ENCODE measurements at places on chromosomes 2 and 18.

DNA sequence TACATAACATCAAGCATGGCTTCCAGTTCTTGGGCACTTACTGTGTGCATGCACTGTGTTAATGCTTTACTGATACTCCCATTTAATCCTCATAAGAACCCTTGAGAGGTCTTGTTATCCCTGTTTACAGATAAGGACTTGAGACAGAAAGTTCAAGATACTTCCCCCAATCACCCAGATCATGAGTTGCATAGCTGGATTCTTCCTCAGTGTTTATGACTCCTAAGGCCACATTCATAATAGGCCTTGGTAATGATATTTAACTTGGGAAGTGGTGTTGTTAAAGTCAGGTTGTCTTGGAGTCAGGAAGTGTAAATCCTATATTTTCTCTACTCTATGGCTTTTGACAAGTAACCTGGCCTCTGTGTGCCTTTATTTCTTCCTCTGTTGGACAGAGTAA lies 22.7 kb downstream of the NOSTRIN start:
- no peak for DNase-seq

- DNase-seq = no peak
These were observed 110.6 kb upstream of the SIX2 start for GRCh38 chr2:45119855-45120254.

DNA sequence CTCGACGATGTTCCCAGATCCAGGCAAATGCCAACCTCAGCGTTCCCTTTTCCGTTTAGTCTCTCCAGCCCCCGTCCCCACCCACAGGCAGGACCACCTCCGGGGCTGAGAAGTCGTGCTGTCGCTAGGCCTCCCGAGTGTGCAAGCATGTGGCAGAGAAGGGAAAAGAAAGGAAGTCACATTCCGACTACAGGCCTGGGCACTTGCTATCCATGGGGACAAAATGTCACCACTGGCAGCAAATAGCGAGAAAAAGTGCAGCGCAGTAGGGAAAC lies 420 bp downstream of the PIGN start:
- no peak for DNase-seq

DNA sequence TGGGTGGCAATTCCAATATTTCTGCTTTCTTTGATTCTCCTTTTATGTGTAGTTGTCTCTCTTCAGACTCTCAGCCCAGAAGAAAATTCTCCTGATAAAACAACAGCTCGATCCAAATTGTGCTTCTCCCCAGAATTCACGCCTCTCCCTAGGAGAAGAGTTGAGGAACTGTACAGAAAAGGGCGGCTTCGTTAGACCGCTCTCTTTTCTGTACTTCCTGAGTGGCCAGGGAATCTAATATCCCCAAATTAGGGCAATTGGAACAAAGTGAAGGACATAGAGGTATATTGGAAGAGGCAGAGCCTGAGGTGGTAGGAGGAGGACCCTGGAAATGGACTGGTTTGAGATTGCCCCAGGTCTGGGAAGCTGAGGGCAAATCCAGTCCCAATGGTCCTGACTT lies 5.6 kb downstream of the ADCYAP1 start:
- DNase-seq = no peak

DNA sequence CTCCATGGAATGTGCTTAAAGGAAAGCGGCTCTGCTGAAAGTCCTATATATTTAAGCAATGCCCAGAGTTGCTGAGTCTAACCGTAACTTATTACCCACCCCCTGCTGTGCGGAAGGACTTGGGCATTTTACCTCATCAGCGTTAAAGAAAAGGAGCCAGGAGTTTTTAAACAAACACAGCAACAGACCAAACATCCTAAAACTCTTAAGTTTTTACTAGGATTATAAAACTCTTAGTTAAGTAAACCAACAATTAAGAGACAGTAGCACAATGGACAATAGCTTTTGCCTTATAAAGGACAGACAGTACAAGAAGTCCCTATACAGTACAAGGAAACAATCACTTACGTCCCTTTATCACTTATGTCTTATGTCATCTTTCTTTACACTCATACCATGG lies 90.2 kb downstream of the ZNF521 start:
- no peak for DNase-seq

GRCh38 chr18:31049189-31049588 lies 6.6 kb upstream of the DSC3 start:
- no peak for DNase-seq

DNA sequence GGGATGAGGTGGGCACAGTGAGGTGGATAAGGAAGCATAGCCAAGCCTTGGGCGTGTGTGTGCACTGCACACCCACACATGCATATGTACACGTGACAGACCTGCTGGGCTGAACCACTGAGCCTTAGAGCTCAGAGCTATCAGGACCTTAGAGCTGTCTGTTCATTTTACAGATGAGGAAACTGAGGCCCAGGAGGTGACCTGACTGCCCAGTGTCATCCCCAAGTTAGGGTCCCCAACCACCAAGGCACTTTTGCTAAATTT lies 8.2 kb upstream of the SNED1 start:
- DNase-seq = no peak

GRCh38 chr2:50221106-50221505 lies 810.8 kb downstream of the NRXN1 start:
- no peak for DNase-seq

DNA sequence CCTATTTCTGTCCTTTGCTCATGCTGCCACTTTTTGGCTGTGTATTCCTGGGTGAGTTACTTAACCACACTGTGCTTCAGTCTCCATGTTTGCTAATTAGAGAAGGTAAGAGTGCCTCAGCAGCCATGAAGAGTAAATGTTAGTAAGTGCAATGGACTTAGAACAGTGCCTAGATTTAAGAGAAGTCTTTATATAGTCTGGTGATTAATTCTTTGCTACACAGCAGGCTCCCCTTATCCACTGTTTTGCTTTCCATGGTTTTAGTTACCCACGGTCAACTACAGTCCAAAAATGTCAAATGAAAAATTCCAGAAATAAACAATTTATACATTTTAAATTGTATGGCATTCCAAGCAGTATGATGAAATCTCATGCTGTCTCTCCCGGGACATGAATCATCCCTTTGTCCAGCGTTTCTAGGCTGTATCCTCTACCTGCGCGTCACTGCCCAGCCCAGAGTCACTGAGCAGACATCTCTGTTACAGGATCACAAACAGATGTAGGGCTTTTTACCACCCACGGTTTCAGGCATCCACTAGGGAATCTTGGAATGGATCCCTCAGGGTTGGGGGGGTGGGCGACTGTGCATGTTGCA lies 91.0 kb downstream of the CTIF start:
- no peak for DNase-seq

GRCh38 chr18:48955830-48956261 lies 5.1 kb upstream of the SMAD7 start:
- no peak for DNase-seq

- DNase-seq = no peak
These were observed 81.0 kb upstream of the TMEM17 start for GRCh38 chr2:62586981-62587380.

GRCh38 chr2:168322325-168323007 lies 75.1 kb upstream of the STK39 start:
- DNase-seq = no peak
